ENCODE measurements at places on chromosomes 16 and 17. TPM values are rescaled to one million over a fixed set of nuclear protein-coding genes. Genes with fewer than 3 reads are reported as not detected.

- peak; percentile 32 for DNase-seq
Observed at GRCh38 chr16:68893710-68894705, 50.7 kb downstream of the TANGO6 start.

- no peak for DNase-seq
Observed at GRCh38 chr17:3801792-3802191, 804 bp upstream of the ITGAE start.

GRCh38 chr17:15238057-15238456, 27.1 kb downstream of the PMP22 start:
- no peak for DNase-seq

DNA sequence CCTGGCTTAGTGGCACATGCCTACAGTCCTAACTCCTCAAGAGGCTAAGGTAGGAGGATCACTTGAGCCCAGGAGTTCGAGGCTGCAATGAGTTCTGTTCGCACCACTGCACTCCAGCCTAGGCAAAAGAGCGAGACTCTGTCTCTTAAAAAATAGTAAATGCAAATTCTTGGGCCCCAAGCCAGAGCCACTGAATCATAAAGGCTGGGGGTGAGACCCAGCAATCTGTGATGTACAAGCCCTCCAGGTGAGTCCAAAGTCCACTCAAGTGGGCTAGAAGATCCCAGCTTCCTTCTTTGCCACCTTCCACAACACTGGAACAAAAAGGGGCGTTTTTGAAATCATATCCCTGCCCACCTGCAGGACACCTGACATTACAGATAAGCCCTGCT, 16.9 kb downstream of the TRIM25 start:
- no peak for DNase-seq

DNA sequence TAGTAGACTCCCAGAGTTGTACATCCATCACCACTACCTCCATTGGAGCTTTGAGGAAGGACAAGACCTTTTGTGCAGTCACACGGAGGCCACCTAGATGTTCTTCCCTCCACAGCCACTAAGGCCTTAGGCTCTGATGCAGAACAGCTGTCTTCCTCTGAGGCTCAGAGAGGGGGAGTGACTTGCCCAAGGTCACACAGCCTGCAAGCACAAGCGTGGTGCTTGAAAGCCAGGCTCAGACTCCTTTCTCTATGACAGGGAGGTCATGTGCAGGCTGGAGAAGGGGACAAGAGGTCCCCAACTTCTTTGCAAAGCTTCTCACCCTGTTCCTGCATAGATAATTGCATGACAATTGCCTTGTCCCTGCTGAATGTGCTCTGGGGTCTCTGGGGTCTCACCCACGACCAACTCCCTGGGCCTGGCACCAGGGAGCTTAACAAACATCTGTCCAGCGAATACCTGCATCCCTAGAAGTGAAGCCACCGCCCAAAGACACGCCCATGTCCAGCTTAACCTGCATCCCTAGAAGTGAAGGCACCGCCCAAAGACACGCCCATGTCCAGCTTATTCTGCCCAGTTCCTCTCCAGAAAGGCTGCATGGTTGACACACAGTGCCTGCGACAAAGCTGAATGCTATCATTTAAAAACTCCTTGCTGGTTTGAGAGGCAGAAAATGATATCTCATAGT, 12.7 kb downstream of the SCGB1C2 start:
- DNase-seq, result no peak

DNA sequence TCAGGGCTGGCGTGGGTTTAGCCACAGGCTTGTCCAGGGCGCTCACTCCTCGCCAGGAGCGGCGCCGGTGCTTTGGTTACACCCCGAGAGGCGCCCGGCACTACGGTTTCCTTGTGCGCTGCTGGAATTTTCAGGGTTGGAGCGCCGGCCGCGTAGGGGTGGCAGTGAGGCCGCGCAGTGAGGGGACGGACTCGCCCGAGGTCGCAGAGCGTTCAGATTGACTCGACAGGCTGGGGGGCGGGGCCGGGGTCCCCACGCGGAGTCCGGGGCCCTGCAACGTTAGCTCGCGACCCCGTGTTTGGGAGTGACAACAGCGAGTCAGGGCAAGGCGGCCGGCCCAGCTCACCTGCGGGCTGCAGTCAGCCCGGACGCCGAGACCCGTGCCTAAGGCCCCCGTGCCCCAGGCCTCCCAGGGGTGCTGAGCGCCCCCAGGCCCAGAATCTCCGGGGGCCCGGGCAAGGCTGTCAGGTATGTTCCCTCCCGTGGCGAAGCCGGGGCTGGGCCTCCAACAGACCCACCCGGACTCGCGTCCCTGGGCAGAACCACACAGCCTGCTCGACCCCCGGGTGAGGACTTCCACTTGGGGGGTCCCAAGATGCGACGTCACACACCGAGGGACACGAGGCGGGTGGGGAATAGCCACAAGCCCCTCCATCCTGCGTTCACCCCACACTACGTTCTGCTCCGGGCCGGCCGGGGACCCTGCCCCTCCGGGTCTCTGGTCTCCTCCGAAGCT, 1.3 kb upstream of the ACTG1 start:
- no peak for DNase-seq

- no peak for DNase-seq
Observed at GRCh38 chr17:32484041-32484461, 2.7 kb upstream of the CDK5R1 start.

The FBXL16 gene
- total RNA-seq, result 26.3 TPM

The BRIP1 gene
- total RNA-seq, result 22.3 TPM

The CDH1 gene
- total RNA-seq, result not detected

The TMED6 gene
- 4.1 TPM for total RNA-seq

The SYNGR3 gene
- 44.9 TPM for total RNA-seq

The FBXW10 gene
- total RNA-seq, result 0.67 TPM

The TRPV3 gene
- not detected for total RNA-seq
